ENCODE measurements at places on chromosomes 7 and 10. TPM values are rescaled to one million over a fixed set of nuclear protein-coding genes. Genes with fewer than 3 reads are reported as not detected.

GRCh38 chr7:24848878-24849277, 91.6 kb upstream of the GSDME start:
- peaks cover 1% of the 10 kb centered on the region for H3K4me1 ChIP-seq
- no peaks in the 10 kb centered on the region for H3K36me3 ChIP-seq
- no peak overlapping the region for H3K27ac ChIP-seq
- H3K27me3 ChIP-seq, result no peaks in the 10 kb centered on the region
- no peak overlapping the region for H3K4me3 ChIP-seq

- peak overlapping the region; percentile 96 for H3K27ac ChIP-seq
- H3K4me1 ChIP-seq, result peaks cover 57% of the 10 kb centered on the region
- peak overlapping the region; percentile 80 for H3K4me3 ChIP-seq
- H3K36me3 ChIP-seq, result no peaks in the 10 kb centered on the region
Measured at GRCh38 chr10:21523557-21524008, 1.9 kb downstream of the SKIDA1 start.

DNA sequence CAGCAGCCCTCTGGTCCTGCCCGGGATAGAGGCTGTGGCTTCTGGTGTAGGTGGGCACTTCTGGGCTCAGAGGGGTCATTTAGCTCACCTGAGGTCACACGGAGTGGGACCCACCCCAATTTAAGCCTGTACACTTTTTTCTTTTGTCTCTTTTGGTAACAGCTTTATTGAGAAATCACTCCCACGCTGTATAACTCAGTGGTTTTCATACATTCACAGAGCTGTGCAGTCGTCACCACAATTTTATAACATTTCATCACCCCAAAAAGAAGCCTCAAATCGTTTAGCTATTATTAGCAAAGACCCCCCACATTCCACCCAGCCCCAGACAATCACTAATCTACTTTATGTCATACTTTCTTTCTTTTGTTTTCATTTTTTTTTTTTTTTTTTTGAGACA, 62.3 kb downstream of the LHPP start:
- no peaks in the 10 kb centered on the region for H3K27me3 ChIP-seq
- H3K36me3 ChIP-seq, result no peaks in the 10 kb centered on the region
- H3K4me3 ChIP-seq, result no peak overlapping the region
- no peak for DNase-seq
- no peak overlapping the region for H3K27ac ChIP-seq
- H3K4me1 ChIP-seq, result peaks cover 13% of the 10 kb centered on the region

DNA sequence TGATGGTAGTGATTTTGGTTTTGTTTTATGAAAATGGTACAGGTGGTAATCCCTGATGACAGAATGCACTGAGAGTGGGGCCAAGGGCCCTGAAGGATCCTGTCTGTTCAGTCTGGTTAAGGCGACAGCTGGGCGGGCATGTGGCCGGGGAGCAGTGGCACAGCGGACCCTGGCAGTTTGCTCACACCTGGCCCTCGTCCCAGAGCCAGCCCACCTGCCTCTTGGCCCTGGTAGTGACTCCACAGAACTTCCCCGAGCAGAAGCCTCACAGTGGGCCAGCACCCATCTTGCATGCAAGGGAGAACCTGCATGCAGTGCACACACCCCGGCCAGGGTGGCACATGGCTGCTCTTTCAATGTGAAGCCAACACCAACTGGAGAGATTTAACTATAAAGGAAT, 82.8 kb downstream of the ALOX5 start:
- no peaks in the 10 kb centered on the region for H3K4me1 ChIP-seq
- H3K27me3 ChIP-seq, result no peaks in the 10 kb centered on the region
- no peak for DNase-seq
- H3K27ac ChIP-seq, result no peak overlapping the region
- H3K4me3 ChIP-seq, result no peak overlapping the region

- no peaks in the 10 kb centered on the region for H3K36me3 ChIP-seq
- no peaks in the 10 kb centered on the region for H3K4me1 ChIP-seq
- peaks cover 10% of the 10 kb centered on the region for H3K27me3 ChIP-seq
- no peak overlapping the region for H3K27ac ChIP-seq
Measured at GRCh38 chr7:51261117-51261835, 55.3 kb downstream of the COBL start.

GRCh38 chr10:116689744-116690143, 52.6 kb downstream of the HSPA12A start:
- H3K27me3 ChIP-seq, result no peaks in the 10 kb centered on the region
- no peak overlapping the region for H3K4me3 ChIP-seq
- H3K36me3 ChIP-seq, result no peaks in the 10 kb centered on the region

GRCh38 chr10:8088504-8088903, 34.0 kb downstream of the GATA3 start:
- no peak for DNase-seq
- no peak overlapping the region for H3K4me3 ChIP-seq
- H3K4me1 ChIP-seq, result no peaks in the 10 kb centered on the region
- no peaks in the 10 kb centered on the region for H3K27me3 ChIP-seq

DNA sequence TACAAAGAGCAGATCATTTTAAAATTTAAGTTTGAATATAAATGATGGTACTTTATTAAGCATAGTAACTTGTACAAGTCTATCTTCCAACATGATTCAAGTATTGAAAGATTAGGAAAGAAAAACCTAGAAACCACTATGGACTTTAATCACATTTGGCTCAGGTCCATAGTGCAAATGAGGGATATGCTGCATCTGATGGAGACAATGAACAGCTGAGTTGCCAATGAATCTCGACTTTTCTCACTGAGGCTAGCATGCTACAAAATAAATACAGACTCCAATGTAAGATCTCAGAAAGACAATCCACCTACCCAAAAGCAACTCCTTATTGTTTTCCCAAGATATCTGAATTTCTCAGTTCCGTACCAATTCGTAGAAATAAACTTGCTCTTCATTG, 89.8 kb downstream of the SEMA3A start:
- H3K36me3 ChIP-seq, result peaks cover 2% of the 10 kb centered on the region
- H3K4me1 ChIP-seq, result peaks cover 28% of the 10 kb centered on the region
- no peak for DNase-seq
- H3K4me3 ChIP-seq, result no peak overlapping the region
- H3K27ac ChIP-seq, result peak overlapping the region; percentile 85

DNA sequence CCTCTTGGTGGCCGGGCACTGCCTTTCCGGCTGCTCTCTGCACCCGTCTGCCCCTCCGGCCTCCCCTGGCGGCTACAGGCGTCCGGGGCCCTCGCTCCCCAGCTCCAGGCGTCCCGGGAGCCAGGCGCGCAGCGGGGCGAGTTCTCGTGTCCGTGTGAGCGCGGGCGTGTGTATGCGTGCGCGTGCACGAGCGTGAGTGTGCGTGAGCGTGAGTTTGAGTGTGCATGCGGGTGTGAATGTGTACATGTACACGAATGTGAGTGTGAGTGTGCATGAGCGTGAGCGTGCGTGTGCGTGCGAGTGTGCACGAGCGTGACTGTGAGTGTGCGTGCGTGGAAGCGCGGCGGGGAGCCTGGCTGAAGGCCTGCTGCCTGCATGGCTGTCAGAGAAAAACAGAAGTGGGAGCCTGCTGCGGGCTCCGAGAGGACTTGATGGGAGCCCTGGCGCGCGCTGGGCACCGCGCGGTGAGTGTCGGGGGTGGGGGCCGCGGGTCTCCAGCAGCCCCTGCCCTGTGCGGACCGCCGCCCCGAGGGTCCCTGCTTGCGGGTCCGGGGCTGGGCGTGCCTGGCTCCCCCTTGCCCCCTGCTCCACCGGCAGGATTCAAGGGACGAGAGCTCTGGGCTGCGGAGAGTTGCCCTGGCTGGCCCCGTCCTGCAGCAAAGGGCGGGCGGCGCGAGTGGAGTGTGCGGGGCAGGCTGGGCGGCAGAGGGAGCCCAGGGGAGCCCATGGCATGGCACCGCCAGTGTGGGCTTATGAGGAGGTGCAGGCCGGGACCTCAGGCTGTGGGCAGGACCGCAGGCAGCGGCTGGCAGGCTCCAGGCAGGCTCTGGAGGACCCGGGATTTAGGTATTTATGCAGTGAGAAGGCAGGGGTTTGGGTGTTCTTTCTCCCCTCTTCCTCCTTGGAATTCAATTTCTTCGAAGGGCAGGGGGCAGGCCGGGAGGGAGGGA, 75.8 kb upstream of the EN2 start:
- H3K27ac ChIP-seq, result no peak overlapping the region
- H3K4me3 ChIP-seq, result no peak overlapping the region
- no peak for DNase-seq
- peaks cover 10% of the 10 kb centered on the region for H3K4me1 ChIP-seq
- no peaks in the 10 kb centered on the region for H3K36me3 ChIP-seq

- peaks cover 44% of the 10 kb centered on the region for H3K4me1 ChIP-seq
- H3K36me3 ChIP-seq, result no peaks in the 10 kb centered on the region
- no peak overlapping the region for H3K4me3 ChIP-seq
Measured at GRCh38 chr10:35346248-35346647, 9.9 kb downstream of the CCNY start.

DNA sequence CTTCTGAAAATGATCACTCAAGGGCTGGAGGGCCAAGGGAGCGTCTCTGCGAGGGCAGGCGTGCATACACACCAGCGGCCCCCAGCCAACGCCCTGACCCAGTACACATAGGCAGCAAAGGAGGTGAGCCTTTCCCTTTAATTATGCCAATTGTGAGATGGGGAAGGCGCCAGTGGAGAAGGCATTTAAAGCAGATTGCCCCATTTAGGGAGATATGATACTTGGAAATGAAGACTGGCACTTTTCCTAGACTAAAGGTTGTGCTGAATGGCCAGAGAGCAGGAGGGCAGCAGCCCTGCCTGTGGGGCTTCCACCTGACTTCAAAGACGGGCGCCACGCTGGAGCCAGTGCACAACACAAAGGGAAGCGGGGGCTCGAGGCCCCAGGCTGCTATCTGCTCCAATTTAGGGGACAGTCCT, 24.1 kb downstream of the HIPK2 start:
- no peak overlapping the region for H3K4me3 ChIP-seq
- peaks cover 76% of the 10 kb centered on the region for H3K4me1 ChIP-seq
- H3K27me3 ChIP-seq, result no peaks in the 10 kb centered on the region
- H3K27ac ChIP-seq, result peak overlapping the region; percentile 73

DNA sequence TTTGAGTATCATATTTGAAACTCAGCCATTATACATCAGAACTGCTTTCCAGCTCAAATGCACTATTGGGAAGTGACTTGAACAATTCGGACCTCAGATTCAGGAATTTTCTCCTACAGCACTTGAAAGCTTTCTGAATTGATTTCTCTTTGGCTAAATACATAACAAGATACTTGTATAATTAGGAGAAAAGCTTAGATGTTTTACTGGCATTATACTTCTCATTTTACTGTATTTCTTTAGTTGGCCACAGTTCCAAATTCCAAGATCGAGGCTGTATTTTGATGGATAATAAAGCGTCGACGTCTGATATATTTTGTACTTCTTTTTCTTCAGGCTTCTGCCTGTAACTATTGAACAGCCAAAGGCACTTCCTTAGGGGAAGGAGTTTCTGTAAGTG, 26.7 kb upstream of the LYZL2 start:
- peaks cover 47% of the 10 kb centered on the region for H3K27me3 ChIP-seq
- no peak overlapping the region for H3K27ac ChIP-seq
- H3K36me3 ChIP-seq, result no peaks in the 10 kb centered on the region

- H3K4me3 ChIP-seq, result no peak overlapping the region
- no peaks in the 10 kb centered on the region for H3K36me3 ChIP-seq
- H3K4me1 ChIP-seq, result peaks cover 3% of the 10 kb centered on the region
- no peaks in the 10 kb centered on the region for H3K27me3 ChIP-seq
Measured at GRCh38 chr7:33733870-33734650, 171.3 kb upstream of the BMPER start.

- H3K36me3 ChIP-seq, result no peaks in the 10 kb centered on the region
- no peak for DNase-seq
- H3K4me1 ChIP-seq, result peaks cover 3% of the 10 kb centered on the region
- H3K27me3 ChIP-seq, result no peaks in the 10 kb centered on the region
Measured at GRCh38 chr10:11570751-11571150, 40.7 kb downstream of the USP6NL start.

- H3K4me1 ChIP-seq, result no peaks in the 10 kb centered on the region
- no peak overlapping the region for H3K4me3 ChIP-seq
- no peak overlapping the region for H3K27ac ChIP-seq
- H3K36me3 ChIP-seq, result no peaks in the 10 kb centered on the region
- DNase-seq, result no peak
- no peaks in the 10 kb centered on the region for H3K27me3 ChIP-seq
Measured at GRCh38 chr10:26251925-26252324, 35.4 kb downstream of the GAD2 start.

GRCh38 chr10:21401196-21401595, 124.3 kb downstream of the SKIDA1 start:
- DNase-seq, result no peak
- no peaks in the 10 kb centered on the region for H3K27me3 ChIP-seq
- peaks cover 34% of the 10 kb centered on the region for H3K4me1 ChIP-seq
- no peaks in the 10 kb centered on the region for H3K36me3 ChIP-seq
- H3K4me3 ChIP-seq, result no peak overlapping the region

GRCh38 chr7:147406521-147407135, 1183.9 kb upstream of the C7orf33 start:
- peaks cover 30% of the 10 kb centered on the region for H3K4me1 ChIP-seq
- H3K27ac ChIP-seq, result peak overlapping the region; percentile 57
- DNase-seq, result no peak
- H3K36me3 ChIP-seq, result peaks cover 3% of the 10 kb centered on the region

DNA sequence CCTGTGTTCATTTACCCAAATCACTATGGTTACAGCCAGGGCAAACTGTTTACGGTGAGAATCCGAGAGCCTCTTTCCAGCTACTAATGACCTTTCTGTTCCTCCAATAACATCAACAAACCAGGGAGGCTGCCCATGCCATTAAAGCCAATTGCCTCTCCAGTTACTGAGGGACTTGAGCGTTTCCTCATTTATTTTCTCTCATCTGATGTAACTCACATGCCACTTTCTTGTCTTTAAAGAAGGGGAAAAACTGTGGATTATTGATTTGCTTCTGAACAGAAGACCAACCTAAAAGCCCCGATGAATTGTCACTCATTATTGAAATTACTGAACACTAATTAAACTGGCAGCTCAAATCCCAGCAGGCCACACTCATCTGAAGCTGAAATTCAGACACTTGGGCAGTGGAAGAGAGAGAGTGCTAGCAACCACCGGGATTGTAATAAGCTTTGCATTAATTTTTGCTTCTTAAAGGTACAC, 595.8 kb upstream of the MKI67 start:
- H3K4me1 ChIP-seq, result no peaks in the 10 kb centered on the region
- H3K4me3 ChIP-seq, result no peak overlapping the region
- H3K27me3 ChIP-seq, result no peaks in the 10 kb centered on the region
- no peaks in the 10 kb centered on the region for H3K36me3 ChIP-seq
- no peak overlapping the region for H3K27ac ChIP-seq

TFEC gene
- not detected for total RNA-seq

GTF2IRD1 gene
- total RNA-seq, result 44.7 TPM

IMPDH1 gene
- 36.2 TPM for total RNA-seq

CHAT gene
- total RNA-seq, result not detected

PLEKHS1 gene
- total RNA-seq, result 0.11 TPM

PTN gene
- total RNA-seq, result 83.0 TPM

ATG9B gene
- 0.11 TPM for total RNA-seq

SEMA3E gene
- total RNA-seq, result 1.6 TPM

All from osteocyte (in vitro differentiated cells).